ENCODE measurements at places on chromosomes 5 and 9. TPM values are rescaled to one million over a fixed set of nuclear protein-coding genes. Genes with fewer than 3 reads are reported as not detected.

DNA sequence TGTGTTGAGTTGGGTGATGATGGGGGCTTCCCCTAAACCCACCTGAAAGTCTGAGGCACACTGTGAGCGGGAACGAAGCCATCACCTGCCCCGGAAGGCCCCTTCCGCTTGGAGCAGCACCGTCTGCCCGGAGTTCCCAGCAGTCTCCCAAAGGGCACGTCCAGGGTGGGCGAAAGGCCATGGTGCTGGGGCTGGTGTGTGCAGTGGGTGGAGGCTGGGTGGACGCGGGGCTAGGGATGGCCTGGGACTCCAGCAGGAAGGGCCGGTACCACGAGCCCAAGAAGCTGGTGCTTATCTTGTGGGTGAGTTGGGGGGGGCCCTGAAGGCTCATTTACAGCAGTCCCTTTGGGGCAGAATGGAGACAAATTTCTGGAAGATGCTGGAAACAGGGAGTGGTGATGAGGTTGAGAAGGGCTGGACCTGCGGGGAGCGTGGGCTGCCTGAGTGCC is 4.6 kb downstream of the FLT4 start:
- no peak for DNase-seq

The FRMD3 gene
- 19.3 TPM for total RNA-seq

DNA sequence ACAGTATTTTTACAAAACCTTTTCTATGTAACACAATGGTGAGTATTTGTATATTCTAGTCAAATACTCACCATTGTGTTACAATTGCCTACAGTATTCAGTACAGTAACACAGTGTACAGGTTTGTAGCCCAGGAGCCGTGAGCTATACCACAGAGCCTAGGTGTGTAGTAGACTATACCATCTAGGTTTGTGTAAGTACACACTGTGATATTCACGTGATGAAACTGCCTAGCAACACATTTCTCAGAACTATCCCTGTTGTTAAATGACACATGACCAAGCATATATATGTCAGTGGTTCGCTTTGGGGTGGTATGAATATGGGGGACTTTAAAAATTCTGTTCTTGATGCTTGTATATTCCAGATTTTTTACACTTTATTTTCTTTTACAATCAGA is 21.3 kb downstream of the SH3PXD2B start:
- DNase-seq = no peak

The PRSS3 gene
- not detected for total RNA-seq

- no peak for DNase-seq
Observed at GRCh38 chr5:178630951-178631350, 4.1 kb upstream of the CLK4 start.

All from LHCN-M2 (cell line).